WTC11 (cell line): ENCODE measurements at places on chromosomes 11 and 22. TPM values are rescaled to one million over a fixed set of nuclear protein-coding genes. Genes with fewer than 3 reads are reported as not detected.

GRCh38 chr11:125910226-125910849, 6.0 kb downstream of the DDX25 start:
- no peak for DNase-seq

DNA sequence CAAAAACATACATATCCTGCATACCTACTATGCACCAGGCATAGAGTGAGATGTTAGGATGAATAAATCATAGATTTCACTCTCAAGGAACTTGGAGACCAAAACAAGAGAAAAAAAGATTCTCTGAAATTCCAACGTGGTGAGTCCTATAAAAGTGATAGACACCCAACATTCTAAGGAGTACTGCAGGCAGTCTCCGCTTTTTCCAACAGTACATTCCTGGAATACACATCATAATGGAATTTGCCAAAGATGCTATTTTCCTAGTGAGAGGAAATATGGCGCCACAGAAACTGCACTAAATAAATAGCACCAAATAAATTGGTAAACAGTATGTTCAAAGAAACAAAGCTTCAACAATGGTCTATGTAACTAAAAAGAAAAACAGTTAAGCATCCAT, 6.0 kb downstream of the TMEM123 start:
- no peak for DNase-seq

- DNase-seq, result peak; percentile 76
Measured at GRCh38 chr11:116454020-116454645, 318.7 kb downstream of the BUD13 start.

GRCh38 chr11:3154001-3154599, 11.0 kb downstream of the OSBPL5 start:
- DNase-seq, result no peak

- no peak for DNase-seq
Measured at GRCh38 chr11:10742460-10743208, 8.4 kb upstream of the CTR9 start.

- peak; percentile 28 for DNase-seq
Measured at GRCh38 chr11:3218483-3219280, at the start of gene MRGPRG. Gene MRGPRG, minus strand, starts transcription at chr11:3218813. Its CDS starts 0 bp downstream, at chr11:3218813.

DNA sequence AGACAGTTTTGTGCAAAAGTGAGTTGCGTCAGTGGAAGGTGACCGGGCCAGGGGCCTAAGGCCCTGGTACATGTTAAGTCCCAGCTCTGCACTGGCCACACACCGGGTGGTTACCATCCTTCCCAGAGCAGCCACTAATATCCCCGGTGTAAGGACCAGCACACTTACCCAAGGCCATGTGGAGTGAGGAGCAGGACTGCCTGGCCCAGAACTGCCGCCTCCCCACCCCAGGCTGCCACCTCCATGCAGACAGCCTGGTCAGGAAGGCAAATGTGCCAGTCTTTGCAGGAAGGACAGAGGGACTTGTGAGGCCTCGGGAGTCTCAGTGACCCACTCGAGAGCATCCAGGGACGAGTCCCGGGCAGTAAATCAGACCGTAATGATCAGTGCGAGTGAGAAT, 102.9 kb downstream of the MORC2 start:
- DNase-seq, result no peak

- DNase-seq, result no peak
Measured at GRCh38 chr22:27435844-27436576, 365.5 kb downstream of the MN1 start.

- DNase-seq, result no peak
Measured at GRCh38 chr11:45106440-45106839, 40.0 kb upstream of the PRDM11 start.

FAM227A gene
- total RNA-seq, result 3.8 to 6.3 TPM (median 6.0 TPM) in 3 replicates

MRGPRX3 gene
- total RNA-seq, result not detected in 3 replicates

TMEM45B gene
- total RNA-seq, result 0.25 to 0.59 TPM (median 0.37 TPM) in 3 replicates
